ENCODE measurements at places on chromosomes 7 and 10. TPM values are rescaled to one million over a fixed set of nuclear protein-coding genes. Genes with fewer than 3 reads are reported as not detected.

- DNase-seq: no peak
These were observed 417.7 kb upstream of the CELF2 start for GRCh38 chr10:10600004-10600403.

FAM13C gene
- 1.7 TPM for total RNA-seq

ITGB8 gene
- total RNA-seq: 13.9 TPM

GRCh38 chr10:51748959-51749358 is 49.6 kb upstream of the CSTF2T start:
- DNase-seq: no peak

DNA sequence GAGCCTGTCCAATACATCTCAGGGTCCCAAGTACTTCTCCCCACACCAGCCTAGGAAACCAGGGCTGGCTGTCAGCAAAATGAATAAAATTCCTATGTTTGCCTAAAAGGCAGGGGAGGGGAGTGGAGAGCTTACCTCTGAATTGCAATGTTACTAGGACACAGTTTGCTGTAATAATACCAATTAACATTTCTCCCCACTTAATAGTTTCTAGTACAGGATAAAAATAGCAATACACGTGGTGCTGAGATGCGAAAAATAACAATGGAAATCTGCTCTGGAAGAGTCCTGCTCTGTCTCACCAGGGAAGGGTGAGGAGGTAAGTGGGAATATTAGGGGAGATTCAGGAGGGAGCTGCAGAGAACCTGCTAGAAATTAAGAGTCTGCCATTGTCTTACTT is 112.3 kb downstream of the PLXNA4 start:
- no peak for DNase-seq

CYP2C18 gene
- not detected for total RNA-seq

DNA sequence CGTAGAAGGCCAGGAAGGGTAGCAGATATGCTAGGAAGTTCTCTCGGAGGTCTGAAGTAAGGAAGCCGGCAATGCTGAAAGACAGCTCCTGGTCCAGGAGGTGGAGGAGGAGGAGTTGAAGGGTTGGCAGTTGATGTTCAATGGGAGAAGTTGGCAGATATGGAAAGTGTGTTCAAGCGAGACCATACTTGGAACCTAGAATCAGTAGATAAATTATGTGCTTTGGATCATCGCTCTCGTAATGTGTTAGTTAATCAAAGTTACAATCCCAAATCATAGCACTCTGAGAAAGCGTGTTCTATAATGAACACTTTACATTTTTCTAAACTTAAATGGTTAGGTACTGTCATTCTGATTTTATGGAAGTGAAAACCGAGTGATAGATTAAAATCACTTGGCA is 152.9 kb downstream of the CELF2 start:
- DNase-seq: no peak

- DNase-seq: no peak
These were observed 271.7 kb downstream of the ARHGAP12 start for GRCh38 chr10:31656851-31657433.

TRIM74 gene
- total RNA-seq: not detected

DNA sequence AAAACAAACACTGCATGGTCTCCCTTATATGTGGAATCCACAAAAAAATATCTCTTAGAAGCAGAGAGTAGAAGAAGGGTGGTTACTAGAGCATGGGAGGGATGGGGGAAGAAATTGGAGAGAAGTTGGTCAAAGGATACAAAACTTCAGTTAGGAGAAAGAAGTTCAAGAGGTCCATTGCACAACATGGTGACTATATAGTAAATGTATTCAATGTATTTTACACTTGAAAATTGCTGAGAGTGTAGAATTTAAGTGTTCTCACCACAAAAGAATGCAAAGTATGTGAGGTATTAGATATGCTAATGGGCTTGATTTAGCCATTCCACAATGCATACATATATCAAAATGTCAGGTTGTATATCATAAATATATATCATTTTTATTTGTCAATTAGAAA is 232.0 kb upstream of the CELF2 start:
- no peak for DNase-seq

DNA sequence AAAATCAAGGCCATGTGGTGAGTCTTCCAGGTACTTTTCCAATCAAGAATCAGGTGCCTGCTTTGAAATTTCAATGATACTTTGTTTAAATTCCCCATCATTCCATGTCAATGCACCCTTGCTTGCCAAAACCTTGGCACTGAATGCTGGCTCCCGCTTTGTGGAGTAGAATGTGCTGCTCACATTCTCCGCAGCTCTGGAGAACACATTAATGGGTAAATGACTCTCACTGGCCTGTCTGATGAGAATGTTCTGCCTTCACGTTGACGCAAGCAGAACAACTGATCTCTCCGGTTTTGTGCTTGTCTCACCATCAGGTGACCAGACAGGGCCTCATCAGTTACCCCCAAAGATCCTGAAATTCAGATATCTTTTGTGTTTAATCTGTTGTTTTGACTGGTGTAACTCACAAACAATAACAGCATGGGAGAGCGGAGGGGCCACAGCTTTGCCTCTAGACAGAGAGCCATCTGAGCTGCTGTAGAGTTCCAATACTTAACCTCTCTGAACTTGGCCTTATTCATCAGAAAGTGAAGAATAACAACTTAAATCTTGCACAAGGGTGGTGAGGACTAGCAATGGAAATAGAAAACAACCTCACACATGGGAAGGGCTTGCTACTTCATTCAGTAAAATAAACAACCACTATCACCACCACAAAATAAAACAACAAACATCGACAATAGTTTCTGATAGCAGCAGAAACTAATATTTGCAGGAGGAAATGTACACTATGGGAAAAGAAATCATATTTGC is 276.9 kb upstream of the IGFBP3 start:
- DNase-seq: no peak

All from glomerular endothelial cell (primary cell).